ENCODE measurements at places on chromosomes 5 and 9.

- no peak for DNase-seq
Observed at GRCh38 chr5:25453500-25453899, 808.7 kb upstream of the CDH10 start.

GRCh38 chr5:155091063-155091648 lies 77.6 kb downstream of the KIF4B start:
- DNase-seq = no peak

DNA sequence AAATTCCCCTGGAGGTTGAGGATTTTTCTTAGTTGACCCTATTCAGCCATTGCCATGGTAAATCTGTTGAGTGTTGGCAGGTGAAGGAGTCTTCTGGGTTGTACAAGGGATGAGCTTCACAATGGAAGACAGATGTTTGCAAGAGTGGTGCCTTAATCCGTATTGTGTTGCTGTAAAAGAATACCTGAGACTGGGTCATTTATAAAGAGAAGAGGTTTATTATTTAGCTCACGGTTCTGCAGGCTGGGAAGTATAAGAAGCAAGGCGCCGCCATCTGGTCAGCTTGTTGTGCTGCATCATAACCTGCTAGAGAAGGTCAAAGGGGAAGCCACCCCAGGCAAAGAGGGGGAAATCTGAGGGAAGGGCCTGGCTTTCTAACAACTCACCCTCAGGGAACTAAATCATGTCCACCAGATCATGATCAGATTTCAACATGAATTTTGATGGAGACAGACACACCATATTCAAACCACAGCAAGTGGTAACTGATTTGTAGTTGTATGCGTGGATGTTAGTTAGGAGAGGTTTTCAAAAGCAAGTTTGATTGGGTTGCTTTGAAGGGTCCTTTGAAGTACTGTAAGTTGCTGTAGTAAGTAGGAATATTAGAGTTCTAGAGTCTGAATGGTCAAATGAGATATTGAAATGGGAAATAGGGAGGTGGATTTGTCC lies 2.5 kb downstream of the TNPO1 start:
- peak; percentile 25 for DNase-seq

DNA sequence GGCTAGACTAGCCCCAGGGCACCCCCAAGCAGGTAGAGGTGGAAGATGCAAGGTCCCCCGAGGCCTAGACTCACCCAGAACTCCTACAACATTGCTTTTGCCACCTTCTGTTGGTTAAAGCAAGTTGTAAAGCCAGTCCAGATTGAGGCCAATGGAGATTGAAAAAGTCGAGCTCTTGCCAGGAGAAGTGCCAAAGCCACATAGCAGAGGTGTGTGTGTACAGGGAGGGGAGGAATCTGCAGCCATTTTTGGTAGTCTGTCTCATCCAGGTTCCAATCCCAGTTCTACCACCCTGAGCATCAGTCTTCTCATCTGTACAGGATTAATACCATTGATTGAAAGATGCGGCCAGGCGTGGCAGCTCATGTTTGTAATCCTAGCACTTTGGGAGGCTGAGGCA lies 12.3 kb upstream of the URM1 start:
- no peak for DNase-seq

GRCh38 chr5:125775896-125776295 lies 647.3 kb upstream of the GRAMD2B start:
- no peak for DNase-seq

- no peak for DNase-seq
Observed at GRCh38 chr9:108017671-108018070, 528.1 kb upstream of the KLF4 start.

GRCh38 chr9:13427587-13427986 lies 148.1 kb upstream of the MPDZ start:
- DNase-seq = no peak

- no peak for DNase-seq
Observed at GRCh38 chr5:115985802-115986757, 23.8 kb downstream of the LVRN start.

DNA sequence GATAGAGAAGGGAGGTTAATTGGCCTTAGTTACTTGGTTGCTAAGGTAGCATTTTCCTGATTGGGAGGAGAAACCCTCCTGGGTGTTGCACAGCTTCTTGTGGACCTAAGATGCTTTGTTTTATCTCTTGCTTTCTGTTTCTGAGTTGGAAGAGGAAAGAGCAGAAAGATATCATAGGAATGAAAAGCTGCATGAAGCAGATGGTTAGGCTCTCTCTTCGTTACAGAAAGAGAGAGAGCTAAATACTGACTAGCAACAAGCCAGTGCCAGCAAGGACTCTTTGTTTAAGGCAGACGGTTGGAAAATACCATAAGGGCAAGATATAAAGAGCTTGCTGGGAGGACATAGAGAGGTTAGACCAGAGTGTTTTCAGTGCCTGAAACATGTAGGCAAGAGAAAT lies 103.1 kb downstream of the ATG10 start:
- no peak for DNase-seq

DNA sequence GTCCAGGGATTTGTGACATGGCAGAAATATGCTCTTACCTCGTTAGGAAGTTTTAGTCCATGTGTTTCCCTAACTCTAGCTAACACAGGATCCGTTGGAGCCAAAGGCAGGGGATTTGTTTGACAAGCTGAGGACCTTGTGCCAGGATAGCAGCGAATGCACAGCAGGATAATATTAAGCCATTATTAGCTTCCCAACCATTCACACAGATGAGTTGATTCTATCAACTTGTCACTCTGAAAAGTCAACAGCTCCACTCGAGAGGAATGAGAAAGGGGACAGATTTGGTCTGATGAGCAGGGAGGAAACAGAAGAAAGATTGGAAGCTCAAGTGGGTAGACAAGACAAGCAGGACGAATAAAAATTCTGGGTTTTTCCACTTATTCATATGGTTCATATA lies 106.2 kb downstream of the FSTL4 start:
- no peak for DNase-seq

- DNase-seq = no peak
Observed at GRCh38 chr9:23826120-23826629, at the start of gene ELAVL2. Gene ELAVL2 (minus strand): TSS chr9:23826240. CDS start chr9:23762234, 64,006 bp downstream.

- DNase-seq = no peak
Observed at GRCh38 chr9:73095425-73095824, 56.2 kb upstream of the ANXA1 start.

GRCh38 chr5:13558408-13558807 lies 386.1 kb downstream of the DNAH5 start:
- DNase-seq = no peak

DNA sequence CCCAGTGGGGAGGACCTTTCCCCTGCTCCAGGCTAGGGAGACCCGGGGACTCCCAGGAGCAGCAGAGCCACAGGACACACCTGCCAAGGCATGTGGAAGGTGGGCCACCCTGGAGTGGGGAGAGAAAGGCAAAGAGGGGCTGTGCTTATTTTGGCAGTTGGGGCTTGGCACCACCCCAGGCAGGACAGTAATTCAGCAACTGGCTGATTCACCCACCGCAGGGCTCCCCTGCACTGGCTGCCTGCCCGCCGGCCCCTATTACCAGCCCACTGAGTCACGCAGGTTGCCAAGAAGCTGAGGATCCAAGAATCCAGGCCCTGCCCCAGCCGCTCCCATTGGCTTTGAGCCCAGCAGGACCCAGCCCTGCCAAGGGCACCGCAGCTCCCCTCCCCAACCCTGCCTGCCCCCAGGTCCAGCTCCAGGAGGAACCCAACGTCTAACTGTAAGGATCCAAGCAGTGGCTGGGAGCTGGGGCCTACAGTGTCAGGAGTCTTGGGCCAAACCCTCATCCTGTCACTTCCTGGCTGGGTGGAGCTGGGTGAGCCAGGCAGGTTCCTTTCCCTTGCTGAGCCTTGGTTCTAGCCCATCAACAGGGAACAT lies 14.2 kb upstream of the RALGDS start:
- DNase-seq = no peak

GRCh38 chr5:107541400-107541799 lies 129.3 kb downstream of the EFNA5 start:
- no peak for DNase-seq

DNA sequence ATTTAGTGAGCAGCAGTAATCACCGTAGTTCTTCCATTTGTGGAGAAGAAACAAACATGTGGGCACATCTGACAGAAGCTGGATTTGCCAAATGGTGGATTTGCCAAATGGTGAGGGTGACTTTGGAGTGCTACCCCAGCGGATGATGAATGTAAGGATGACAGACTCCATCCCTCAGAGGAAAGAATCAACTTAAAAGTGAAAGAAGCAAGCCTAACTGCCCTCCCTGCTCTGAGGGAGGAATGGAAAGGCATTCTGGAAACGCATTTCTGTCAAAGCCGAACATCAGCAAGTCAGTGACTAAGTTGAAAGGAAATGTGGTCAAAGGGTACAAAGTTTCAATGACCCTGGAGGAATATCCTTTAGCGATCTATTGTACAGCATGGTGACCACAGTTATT lies 143.5 kb downstream of the GPBP1 start:
- DNase-seq = no peak

DNA sequence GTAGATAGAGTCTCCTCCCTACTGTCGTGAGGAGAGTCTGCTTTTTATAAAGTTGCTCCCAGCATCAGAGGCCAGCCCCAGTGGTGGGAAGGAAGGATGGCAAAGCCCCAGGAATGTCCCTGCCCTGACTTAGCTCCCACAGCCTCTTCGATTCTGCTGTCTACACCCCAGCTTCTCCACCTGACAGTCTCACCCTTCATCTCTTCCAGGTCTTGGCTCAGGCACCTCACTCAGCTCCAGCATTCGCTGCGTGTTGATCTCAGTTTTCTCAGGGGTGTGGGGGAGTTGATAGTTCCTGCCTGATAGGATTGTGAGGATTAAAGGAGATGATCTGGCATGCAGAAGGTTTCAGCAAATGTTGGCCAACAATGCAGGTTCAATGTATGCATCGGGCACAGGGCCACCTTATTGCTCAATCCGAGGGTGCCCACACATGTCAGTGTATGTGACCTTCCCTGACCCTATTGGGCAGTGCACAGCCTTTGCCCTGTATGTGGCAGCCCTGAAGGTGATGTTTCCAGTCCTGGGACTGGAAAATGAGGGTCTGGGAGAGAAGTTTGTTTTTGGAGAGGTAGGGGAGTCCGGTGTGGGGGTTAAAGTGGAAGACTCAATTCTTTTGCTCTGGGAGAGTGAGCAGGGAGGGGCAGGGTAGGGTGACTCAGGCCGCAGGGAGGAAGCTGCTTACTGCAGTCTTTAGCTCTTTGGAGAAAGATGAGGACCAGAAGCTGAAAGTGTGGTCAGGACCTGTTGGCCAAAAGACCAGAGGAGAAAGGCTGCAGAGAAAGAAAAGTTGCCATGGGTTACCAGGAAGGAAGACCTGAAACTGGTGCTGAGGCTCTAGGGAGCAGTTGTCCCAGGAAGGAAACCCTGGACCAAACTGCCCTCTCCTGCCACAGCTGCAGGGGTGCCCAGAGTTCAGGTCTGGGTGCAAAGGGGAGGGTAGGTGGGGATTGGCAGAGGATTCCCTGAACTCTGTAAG lies 153.2 kb downstream of the MACROH2A1 start:
- no peak for DNase-seq

DNA sequence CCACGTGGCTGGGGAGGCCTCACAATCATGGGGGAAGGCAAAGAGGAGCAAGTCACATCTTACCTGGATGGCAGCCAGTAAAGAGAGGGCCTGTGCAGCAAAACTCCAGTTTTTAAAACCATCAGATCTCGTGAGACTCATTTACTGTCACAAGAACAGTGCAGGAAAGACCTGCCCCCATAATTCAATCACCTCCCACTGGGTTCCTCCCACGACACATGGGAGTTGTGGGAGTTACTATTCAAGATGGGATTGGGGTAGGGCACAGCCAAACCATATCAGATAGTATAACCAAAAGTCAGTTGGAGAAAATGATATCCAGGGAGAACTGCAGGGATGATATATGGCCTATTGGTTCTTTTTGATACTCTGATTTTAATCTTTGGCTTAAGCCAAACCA lies 10.0 kb upstream of the CAVIN4 start:
- no peak for DNase-seq

DNA sequence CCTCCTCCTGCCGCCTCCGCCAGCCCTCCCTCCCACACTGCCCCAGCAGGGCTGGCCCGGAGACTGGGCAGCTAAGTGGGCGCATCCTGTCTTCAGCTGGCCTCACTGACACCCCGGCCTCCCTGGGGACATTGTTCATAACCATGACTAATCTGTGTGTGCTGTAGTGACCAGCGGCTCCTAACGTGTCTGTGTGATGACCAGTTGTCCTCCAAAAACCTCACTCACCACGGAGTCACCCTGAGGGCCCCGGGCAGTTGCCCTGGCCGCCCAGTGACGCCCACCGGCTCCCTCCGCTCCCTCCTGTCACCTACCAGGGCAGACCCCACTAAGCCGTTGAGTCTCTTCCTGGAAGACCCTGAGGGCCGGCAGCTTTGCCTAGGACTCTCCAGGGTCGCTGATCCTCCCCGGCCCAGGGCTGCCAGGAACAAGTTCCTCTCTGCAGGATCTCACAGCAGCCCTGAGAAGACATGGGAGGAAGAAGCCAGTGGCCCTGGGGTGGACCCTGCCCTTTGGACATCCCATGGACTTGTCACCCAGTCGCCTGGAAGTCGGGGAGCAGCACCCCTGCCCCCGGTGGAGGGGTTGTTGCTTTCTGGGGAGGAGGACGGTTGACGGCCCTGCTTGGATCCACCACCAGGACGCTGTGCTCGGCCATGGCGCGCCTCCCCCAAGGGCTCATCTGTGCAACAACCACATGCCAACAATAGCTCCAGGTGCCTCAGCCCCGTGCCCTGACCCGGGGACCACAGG lies 110.2 kb upstream of the LMX1B start:
- DNase-seq = no peak

DNA sequence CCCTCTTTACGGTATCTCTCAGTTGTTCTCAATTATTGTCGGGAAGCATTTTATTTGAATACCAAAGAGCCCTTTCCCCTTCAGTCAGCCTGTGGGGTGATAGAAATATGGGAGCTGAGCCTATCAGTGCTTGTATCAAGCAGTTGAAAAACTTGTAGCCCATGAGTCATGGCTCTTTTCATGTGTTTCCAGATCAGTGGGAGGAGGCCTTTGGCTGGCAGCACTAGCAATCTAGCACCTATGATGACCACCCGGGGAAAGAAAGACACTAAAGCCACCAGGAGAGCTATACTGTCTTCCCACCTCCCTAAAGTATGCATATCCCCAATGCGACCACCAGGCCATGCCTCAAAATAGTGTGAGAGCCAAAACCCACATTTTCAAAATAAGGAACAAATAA lies 696.9 kb upstream of the C9orf72 start:
- DNase-seq = no peak

GRCh38 chr9:98228392-98229089 lies 26.9 kb downstream of the TBC1D2 start:
- no peak for DNase-seq

DNA sequence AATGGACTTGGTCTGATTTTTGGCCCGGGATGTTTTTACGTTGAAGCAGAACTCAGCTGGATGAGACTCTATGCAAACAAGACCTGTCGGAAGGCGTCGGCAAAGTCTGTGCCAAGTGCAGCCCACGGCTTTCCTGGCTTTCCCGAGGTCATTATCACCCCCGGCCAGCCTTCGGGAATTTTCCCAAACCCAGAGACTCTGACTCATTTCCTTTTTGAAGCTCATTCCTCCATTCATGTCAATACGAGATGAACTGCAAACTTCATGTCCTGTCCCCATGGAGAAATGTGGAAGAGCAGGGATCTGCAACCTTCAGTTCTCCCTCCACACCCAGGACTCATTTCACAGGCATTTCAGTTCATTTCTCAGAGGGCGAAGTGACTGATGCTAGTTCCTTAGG lies 95.3 kb downstream of the IRX2 start:
- DNase-seq = no peak

Data from activated CD8-positive, alpha-beta memory T cell treated with anti-CD3 and anti-CD28 coated beads for 1 hour (primary cell).